Right forelimb (tissue), 1 donor: ENCODE measurements at places on chromosomes 1 and 21.
A peak's percentile ranks its signal among the peaks of the same experiment; 100 is the strongest.

DNA sequence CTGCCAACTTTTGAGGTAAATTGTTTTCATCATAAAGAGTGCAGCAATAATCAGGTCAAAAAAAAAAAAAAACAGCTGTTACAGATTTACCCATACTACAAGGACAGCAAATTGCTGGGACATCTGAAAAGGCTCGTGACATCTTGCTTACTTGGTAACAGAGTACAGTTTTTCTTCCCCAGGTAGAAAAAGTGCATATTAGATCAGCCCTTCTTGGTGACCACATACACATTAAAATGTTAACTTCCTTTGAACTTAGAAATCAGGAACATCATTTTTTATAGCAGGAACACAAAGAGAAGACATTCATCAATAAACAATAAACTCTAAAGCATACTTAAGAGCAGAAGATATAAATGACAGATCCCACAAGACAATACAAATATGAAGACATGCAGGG is 16.1 kb downstream of the TP53BP2 start:
- no peak for DNase-seq

- no peak for DNase-seq
Observed at GRCh38 chr21:15437883-15438282, 291.9 kb upstream of the USP25 start.

GRCh38 chr1:24782689-24783088 is 37.4 kb downstream of the CLIC4 start:
- DNase-seq: no peak

GRCh38 chr21:34583926-34584563 is 30.9 kb downstream of the RCAN1 start:
- DNase-seq: no peak

DNA sequence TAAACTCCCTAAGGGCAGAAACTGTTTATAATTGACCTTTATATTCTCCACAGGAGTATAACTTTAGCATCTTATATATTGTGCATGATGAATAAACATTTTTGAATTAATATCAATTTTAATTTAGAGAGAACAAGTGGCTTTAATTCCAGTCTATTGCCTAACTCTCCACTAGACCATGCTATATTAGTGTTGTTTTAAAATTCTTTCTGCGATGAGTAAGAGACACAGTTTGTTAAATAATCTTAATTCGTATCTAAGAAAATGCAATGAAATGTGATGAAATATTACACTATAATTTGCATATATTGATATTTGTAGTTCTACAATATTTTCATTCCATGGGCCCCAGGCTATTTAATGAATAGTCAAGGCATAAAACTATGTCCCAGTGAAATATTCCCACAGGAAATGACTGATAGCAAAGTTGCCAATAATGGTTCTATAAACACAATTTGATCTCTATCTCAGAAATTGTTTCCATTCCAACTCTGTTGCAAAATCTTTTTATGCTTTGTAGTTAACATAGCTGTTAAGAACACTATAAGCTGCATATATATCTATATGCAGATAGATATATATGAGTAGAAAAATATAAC is 2.9 kb upstream of the SYDE2 start:
- DNase-seq: no peak

GRCh38 chr1:45213892-45214291 is 7.5 kb upstream of the ZSWIM5 start:
- DNase-seq: no peak

GRCh38 chr1:15201849-15202551 is 45.0 kb upstream of the FHAD1 start:
- DNase-seq: no peak

GRCh38 chr1:218473522-218473921 is 128.4 kb downstream of the TGFB2 start:
- DNase-seq: no peak

DNA sequence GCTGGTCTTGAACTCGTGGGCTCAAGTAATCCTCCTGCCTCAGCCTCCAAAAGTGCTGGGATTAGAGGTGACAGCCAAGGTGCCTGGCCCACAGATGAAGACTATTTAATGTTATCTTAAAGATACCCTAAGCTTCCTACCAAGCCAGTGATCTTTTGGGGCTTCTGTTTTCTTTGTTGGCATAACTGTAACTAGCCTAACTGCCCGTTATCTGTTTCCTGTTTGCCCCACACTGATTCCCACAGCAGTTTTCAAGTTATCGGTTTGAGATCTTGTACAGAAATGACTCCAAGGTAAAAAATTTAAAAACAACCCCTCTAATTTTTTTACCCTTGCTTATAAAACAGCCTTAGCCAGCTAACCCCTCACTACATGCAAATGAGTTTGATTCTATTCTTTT is 12.4 kb downstream of the SELL start:
- DNase-seq: no peak

DNA sequence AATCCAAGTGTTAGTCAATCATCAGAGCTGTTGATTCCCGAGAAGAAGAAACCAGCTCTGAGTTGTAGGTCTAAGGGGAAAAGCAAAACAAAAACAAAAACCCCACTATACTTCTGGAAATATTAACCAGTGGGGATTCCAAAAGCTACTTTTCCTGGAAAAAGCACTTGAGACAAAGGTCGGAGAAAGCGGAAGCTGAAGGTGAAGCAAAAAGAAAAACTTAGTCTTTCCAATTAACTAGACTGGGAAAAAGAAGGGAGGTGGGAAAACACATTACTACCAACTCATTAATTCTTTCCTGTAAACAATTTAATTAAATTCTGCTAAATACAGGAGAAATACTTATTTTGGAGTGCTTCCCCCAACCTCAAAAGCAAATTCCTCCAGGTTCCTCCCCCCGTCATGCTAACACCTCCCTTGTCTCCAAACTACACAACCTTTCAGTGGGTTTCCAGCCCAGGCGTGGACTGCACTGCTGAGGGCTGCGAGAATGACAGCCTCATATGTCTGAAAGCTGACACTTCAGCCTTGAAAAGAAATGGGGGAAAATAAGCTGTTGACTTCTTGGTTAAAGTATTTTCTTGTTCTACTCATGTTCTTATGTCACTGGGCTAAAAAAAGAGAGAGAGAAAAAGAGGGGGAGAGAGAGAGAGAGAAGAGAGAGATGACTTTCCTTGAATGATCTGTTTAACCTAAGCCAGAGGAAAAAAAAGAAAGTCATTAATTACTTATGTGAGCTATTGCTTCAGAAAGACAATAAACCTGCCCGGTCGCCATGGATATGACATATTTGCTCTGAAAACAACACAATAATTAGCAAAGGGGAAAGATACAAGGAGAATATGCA is 5.1 kb downstream of the CASZ1 start:
- no peak for DNase-seq

GRCh38 chr21:31316488-31317169 is 27.4 kb downstream of the TIAM1 start:
- DNase-seq: no peak

GRCh38 chr1:110085671-110086070 is 15.2 kb upstream of the ALX3 start:
- no peak for DNase-seq

DNA sequence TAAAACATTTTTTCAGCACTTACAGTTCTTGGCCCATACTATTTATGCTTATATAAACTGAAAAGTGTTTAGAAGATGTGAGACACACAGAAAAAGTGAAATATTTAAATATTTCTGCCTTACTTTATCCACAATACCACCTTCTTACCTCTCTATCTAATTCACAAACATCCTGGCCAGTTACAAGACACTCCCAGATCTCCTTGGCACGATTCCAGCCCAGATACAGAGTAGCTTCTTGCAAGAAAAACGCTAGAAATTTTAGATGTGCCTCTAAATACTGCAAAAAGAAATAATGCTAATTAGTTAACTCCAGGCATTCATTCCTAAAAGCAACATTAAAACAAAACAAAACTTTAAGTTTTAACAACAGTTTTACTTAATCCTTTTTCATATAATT is 68.4 kb downstream of the USP24 start:
- no peak for DNase-seq

DNA sequence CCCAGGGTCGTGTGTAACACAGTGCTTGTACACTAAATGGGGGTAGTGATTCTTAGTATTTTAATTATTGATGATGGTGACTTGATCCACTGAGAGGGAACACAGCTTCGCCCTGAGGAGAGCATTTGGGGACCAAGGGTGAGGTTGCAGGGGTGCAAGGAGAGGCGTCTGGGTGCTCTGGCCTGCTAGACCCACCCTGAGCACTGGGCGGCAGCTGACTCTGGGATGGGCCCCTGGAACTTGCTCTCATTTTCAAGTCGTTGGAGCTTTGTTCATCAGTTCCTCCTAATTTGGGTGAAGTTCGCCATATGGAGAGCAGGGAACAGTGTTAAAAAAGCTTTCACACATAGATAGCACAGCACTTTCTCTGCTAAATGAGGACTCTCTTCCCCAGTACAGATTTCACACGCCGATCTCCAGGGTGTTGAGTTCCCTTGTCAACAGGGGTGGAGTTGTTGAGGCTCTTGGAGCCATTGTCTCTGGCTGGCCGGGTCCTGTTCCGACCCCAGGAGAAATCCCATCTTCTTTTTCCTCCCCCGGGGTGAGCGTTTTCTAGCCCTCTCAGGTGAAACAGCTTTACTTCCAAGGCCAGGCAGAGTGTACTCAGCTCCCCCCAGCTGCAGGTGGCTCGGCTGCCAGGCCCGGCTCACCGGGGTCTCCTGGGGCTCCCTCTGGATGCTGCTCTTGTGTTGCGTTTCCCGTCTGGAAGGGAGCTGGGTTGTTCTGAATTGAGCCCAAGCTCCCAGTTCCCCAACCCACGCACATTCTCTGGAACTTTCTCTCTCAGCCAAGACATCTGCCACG is 367.4 kb downstream of the RPS6KC1 start:
- DNase-seq: no peak

DNA sequence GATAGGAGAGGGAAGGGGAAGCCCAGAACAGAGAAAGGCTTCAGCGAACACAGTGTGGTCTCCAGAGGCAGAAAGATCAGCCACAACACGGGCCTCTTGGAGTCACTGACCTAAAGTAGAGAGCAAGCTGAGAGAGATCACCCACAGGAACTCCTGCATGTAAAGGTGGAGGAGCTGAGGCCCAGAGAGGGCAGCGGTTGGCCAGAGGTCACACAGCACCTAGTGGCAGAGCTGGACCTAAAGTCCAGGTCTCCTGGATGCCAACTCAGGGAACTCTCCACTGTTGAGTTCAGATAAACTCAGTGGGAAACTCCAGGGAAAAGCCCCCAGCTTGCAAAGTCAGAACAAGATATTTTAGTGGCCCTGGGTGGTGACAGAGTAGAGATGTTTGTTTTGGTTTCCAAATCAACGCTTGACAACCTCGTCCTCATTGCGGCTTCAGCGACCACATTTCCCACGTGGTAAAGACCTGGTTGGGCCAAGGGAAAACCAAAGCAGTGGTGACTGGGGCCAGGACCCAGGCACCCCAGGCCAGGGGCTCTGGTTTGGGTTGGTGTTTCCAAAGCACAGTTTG is 4.6 kb downstream of the IFFO2 start:
- no peak for DNase-seq

GRCh38 chr1:44849575-44850132 is 6.6 kb upstream of the PTCH2 start:
- no peak for DNase-seq

DNA sequence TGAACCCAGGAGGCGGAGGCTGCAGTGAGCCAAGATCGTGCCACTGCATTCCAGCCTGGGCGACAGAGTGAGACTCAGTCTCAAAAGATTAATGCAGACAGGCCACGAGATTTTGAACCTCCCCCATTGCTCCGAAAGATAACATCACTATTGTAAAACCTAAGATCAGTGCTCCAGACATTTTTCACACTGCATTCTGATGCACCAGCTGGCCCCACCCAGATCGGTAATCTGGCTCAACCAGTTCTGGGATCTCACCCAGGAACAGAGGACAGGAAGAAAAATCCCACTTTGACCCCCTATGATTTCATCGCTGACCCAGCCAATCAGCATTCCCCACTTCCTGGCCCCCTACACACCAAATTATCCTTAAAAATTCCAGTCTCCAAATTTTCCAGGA is 10.7 kb upstream of the CSRP1 start:
- no peak for DNase-seq

DNA sequence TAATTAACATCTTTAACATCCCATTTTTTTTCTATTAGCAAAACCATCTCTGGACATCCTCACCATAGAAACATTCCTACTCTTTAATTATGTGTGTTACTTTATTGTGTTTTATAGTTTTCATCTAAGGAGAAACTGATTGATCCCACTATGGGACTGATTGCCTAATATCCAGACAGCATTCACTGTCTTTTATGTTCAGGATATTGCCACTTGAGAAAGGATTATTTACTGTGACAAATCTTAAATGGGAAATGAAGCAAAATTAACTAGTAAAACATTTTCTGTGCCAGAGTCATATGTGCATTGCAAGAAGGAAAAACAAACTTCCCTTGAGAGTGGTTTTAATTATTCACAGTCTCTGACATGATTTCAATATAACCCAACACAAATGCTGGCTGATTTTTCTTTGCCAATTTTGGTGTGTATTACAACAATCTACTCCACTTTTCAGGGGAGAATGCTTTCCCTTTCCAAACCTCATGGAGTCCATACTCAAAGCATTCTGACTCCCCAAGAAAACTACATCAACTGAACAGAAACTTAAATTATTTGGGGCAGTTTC is 15.8 kb upstream of the RGS13 start:
- no peak for DNase-seq

GRCh38 chr1:156591432-156592157 is at the start of gene NAXE:
TSS of gene NAXE (plus strand) at chr1:156591776. CDS start at chr1:156591805, 29 bp downstream.
- peak; percentile 87 for DNase-seq

GRCh38 chr1:57142999-57143398 is 177.2 kb upstream of the C8B start:
- no peak for DNase-seq

- DNase-seq: no peak
Observed at GRCh38 chr1:32948390-32948722, 16.3 kb downstream of the RNF19B start.

DNA sequence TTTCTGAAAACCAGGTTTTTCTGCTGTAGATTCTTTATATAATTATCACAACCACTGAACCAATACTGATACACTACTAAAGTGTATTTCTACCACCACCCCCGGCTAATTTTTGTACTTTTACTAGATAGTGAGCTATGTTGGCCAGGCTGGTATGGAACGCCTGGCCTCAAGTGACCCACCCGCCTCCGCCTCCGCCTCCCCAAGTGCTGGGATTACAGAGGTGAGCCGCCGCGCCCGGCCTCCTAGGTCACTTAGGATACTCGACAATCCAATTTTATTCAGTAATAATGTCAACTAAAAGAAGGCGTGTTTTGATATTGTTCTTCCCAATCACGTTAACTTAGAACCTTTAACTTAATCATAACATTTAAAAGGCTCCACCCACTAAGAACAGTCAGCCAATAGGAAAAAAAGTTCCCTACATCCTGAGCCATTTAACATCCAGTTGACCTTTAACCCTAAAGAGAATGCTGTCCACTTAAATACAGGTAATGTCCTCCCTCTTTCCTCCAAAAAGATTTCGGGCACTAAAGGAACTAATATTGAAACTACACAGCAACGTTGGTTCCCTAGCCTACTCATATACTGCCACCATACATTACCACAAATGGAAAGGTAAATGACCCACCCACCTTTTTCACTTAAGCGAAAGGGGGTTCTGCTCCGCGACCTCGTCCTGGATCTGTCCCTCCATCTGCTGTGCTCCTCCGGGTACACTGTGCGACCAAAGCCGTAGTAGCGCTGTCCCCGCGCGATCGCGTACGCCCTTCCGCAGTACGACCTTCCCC is 1.2 kb downstream of the RSRP1 start:
- no peak for DNase-seq

GRCh38 chr1:178020968-178021640 is 51.2 kb upstream of the SEC16B start:
- DNase-seq: no peak

- DNase-seq: no peak
Observed at GRCh38 chr1:19067182-19067911, 110.9 kb upstream of the IFFO2 start.
